ENCODE measurements at places on chromosomes 6 and 20.

DNA sequence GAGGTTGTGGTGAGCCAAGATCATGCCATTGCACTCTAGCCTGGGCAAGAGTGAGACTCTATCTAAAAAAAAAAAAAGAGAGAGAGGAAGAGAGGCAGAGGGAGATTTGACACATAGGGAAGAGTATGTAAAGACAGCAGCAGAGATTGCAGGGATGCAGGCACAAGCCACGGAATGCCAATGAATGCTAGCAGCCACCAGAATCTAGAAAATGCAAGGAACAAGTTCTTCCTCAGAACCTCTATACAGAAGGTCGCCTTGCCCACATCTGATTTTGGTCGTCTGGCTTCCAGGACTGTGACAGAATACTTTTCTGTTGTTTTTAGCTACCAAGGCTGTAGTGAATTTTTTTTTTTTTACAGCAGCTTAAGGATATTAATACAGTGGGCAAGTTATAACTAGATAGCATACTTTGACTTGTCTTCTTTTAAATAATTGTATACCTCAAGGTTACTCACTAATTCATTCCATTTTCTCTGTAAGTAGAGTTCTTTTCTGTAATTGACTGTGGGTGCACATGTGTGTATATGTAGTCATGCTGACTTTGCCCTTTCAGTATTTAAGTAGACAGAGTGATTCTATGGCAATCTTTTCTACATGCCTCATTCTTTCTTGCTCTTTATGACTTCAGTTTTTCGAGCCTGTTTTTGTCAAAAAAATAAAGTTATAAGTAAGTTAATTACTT is 402.2 kb downstream of the GJA1 start:
- H3K27me3 ChIP-seq: no peaks in the 10 kb centered on the region
- H3K36me3 ChIP-seq: no peaks in the 10 kb centered on the region
- no peak overlapping the region for H3K27ac ChIP-seq
- no peak for DNase-seq

DNA sequence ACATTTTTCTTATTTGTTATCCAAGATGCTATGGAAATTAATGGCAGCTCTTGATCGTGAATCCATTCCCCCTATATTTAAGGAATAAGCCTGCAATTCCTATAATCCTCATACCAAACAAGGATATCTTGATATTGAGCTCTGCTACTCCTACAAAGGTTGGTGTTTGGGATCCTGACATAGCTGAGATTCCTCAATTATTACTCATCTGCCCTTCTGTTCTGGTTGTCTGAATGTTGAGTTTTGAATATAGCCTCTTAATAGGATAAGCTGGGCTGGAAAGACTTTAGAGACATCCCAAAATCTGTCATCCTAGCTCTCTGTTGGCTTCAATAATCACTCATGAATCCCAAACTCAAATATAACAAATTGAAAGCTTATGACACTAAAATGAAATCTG is 49.9 kb downstream of the CLIC5 start:
- no peaks in the 10 kb centered on the region for H3K36me3 ChIP-seq
- H3K27me3 ChIP-seq: no peaks in the 10 kb centered on the region
- no peak overlapping the region for H3K27ac ChIP-seq
- DNase-seq: no peak
- H3K4me3 ChIP-seq: no peak overlapping the region
- H3K4me1 ChIP-seq: no peaks in the 10 kb centered on the region

GRCh38 chr6:26349964-26350857 is 14.8 kb upstream of the BTN3A2 start:
- H3K27me3 ChIP-seq: no peaks in the 10 kb centered on the region
- no peaks in the 10 kb centered on the region for H3K4me1 ChIP-seq
- H3K36me3 ChIP-seq: no peaks in the 10 kb centered on the region
- DNase-seq: no peak
- no peak overlapping the region for H3K27ac ChIP-seq

- no peaks in the 10 kb centered on the region for H3K4me1 ChIP-seq
- no peak for DNase-seq
- H3K4me3 ChIP-seq: no peak overlapping the region
- H3K36me3 ChIP-seq: no peaks in the 10 kb centered on the region
- peaks cover 8% of the 10 kb centered on the region for H3K27me3 ChIP-seq
- no peak overlapping the region for H3K27ac ChIP-seq
Measured at GRCh38 chr6:170057034-170057734, 233.7 kb downstream of the DLL1 start.

- no peak overlapping the region for H3K27ac ChIP-seq
- no peaks in the 10 kb centered on the region for H3K36me3 ChIP-seq
- DNase-seq: no peak
Measured at GRCh38 chr6:48826152-48826515, 636.9 kb downstream of the MMUT start.

- no peak overlapping the region for H3K4me3 ChIP-seq
- H3K27ac ChIP-seq: no peak overlapping the region
- no peak for DNase-seq
- H3K4me1 ChIP-seq: no peaks in the 10 kb centered on the region
- no peaks in the 10 kb centered on the region for H3K36me3 ChIP-seq
- peaks cover 4% of the 10 kb centered on the region for H3K27me3 ChIP-seq
Measured at GRCh38 chr6:1762203-1762602, 152.5 kb downstream of the FOXC1 start.

- H3K27ac ChIP-seq: no peak overlapping the region
- no peak for DNase-seq
- H3K4me3 ChIP-seq: no peak overlapping the region
- no peaks in the 10 kb centered on the region for H3K4me1 ChIP-seq
- no peaks in the 10 kb centered on the region for H3K27me3 ChIP-seq
Measured at GRCh38 chr6:53944091-53944490, 149.3 kb downstream of the LRRC1 start.

GRCh38 chr6:33425668-33426577 is 6.1 kb downstream of the SYNGAP1 start:
- peak; percentile 75 for DNase-seq
- H3K36me3 ChIP-seq: no peaks in the 10 kb centered on the region
- H3K4me1 ChIP-seq: peaks cover 60% of the 10 kb centered on the region
- H3K27ac ChIP-seq: peak overlapping the region; percentile 87
- H3K4me3 ChIP-seq: peak overlapping the region; percentile 65

- H3K4me3 ChIP-seq: no peak overlapping the region
- no peak overlapping the region for H3K27ac ChIP-seq
- no peaks in the 10 kb centered on the region for H3K27me3 ChIP-seq
- no peak for DNase-seq
Measured at GRCh38 chr20:44264287-44264686, 17.2 kb downstream of the GDAP1L1 start.

GRCh38 chr20:37504404-37505096 is 16.5 kb upstream of the NNAT start:
- H3K27ac ChIP-seq: no peak overlapping the region
- no peak overlapping the region for H3K4me3 ChIP-seq
- no peak for DNase-seq
- no peaks in the 10 kb centered on the region for H3K36me3 ChIP-seq

GRCh38 chr6:160417146-160417545 is 69.0 kb downstream of the SLC22A3 start:
- no peak for DNase-seq
- no peak overlapping the region for H3K4me3 ChIP-seq
- no peak overlapping the region for H3K27ac ChIP-seq
- H3K36me3 ChIP-seq: no peaks in the 10 kb centered on the region

DNA sequence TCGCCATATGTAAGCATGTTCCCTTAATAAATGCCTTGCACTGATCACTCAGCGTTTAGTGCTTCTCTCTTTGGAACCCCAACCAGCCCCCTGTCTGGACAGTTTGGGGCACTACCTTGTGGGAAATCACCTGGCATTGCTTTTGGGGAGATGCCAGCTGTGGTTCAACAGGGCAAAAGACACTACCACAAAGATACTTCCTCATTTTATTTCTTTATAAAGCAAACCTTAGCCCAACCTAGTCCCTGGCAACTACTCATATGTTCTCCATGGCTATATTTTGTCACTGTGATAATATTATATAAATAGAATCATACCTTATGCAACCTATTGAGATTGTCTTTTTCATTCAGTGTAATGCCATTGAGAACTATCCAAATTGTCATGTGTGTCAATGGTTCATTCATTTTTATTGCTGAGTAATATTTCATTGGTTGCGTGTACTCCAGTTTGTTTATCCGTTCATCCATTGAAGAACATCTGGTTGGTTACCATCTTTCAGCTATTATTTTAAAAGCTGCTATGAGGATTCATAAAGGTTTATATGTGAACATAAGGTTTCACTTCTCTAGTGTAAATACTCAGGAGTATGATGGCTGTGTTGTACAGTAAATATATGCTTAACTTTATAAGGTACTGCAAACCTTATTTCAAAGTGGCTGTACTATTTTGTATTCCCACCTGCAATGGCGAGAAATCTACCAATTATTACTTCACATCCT is 114.8 kb downstream of the MOXD1 start:
- no peak for DNase-seq
- no peaks in the 10 kb centered on the region for H3K27me3 ChIP-seq
- no peaks in the 10 kb centered on the region for H3K4me1 ChIP-seq
- H3K27ac ChIP-seq: no peak overlapping the region

- no peak overlapping the region for H3K27ac ChIP-seq
- no peaks in the 10 kb centered on the region for H3K4me1 ChIP-seq
- H3K27me3 ChIP-seq: no peaks in the 10 kb centered on the region
- no peak overlapping the region for H3K4me3 ChIP-seq
- no peaks in the 10 kb centered on the region for H3K36me3 ChIP-seq
- DNase-seq: no peak
Measured at GRCh38 chr6:118826096-118826495, 67.9 kb upstream of the ASF1A start.

DNA sequence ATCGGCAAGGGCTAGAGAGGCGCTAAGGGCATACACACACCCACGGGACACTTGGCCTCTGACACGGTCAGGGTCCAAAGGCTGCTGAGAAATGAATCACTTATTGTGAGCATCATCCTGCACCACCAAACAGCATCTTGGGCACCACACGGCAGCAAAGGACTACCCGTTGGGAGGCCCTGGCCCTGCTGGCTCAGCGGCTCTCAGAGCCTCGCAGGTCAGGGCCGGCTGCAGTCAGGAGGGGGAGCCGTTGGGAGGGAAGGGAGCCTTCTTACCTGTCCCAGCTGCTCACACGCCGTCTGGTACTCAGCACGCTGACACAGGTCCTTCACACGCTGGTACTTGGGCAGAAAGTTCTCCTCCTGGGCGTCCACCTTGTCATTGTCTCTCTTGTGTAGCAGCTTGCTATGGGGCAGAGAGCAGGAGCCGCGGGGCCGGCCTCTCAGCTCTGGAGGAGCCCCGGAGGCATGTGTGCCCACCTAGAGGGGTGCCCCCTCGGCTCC is 109.0 kb downstream of the SULF2 start:
- H3K27me3 ChIP-seq: no peaks in the 10 kb centered on the region
- no peak overlapping the region for H3K27ac ChIP-seq
- no peak overlapping the region for H3K4me3 ChIP-seq
- H3K4me1 ChIP-seq: no peaks in the 10 kb centered on the region
- no peak for DNase-seq
- no peaks in the 10 kb centered on the region for H3K36me3 ChIP-seq

GRCh38 chr6:163860287-163861081 is 446.0 kb downstream of the QKI start:
- no peak overlapping the region for H3K27ac ChIP-seq
- H3K36me3 ChIP-seq: no peaks in the 10 kb centered on the region
- H3K4me1 ChIP-seq: no peaks in the 10 kb centered on the region
- no peak overlapping the region for H3K4me3 ChIP-seq
- H3K27me3 ChIP-seq: no peaks in the 10 kb centered on the region

- H3K4me1 ChIP-seq: no peaks in the 10 kb centered on the region
- no peaks in the 10 kb centered on the region for H3K27me3 ChIP-seq
- no peak overlapping the region for H3K27ac ChIP-seq
- DNase-seq: no peak
- H3K4me3 ChIP-seq: no peak overlapping the region
- no peaks in the 10 kb centered on the region for H3K36me3 ChIP-seq
Measured at GRCh38 chr6:129701721-129702455, 8.1 kb downstream of the ARHGAP18 start.

GRCh38 chr6:45488889-45489288 is 111.2 kb upstream of the SUPT3H start:
- peaks cover 28% of the 10 kb centered on the region for H3K4me1 ChIP-seq
- no peak overlapping the region for H3K27ac ChIP-seq
- H3K4me3 ChIP-seq: no peak overlapping the region
- no peaks in the 10 kb centered on the region for H3K27me3 ChIP-seq
- DNase-seq: no peak

- H3K36me3 ChIP-seq: no peaks in the 10 kb centered on the region
- no peak overlapping the region for H3K27ac ChIP-seq
- peak; percentile 55 for DNase-seq
- no peaks in the 10 kb centered on the region for H3K4me1 ChIP-seq
- no peak overlapping the region for H3K4me3 ChIP-seq
- H3K27me3 ChIP-seq: no peaks in the 10 kb centered on the region
Measured at GRCh38 chr6:160534050-160534696, 129.9 kb downstream of the LPA start.

- H3K27me3 ChIP-seq: no peaks in the 10 kb centered on the region
- H3K4me1 ChIP-seq: peaks cover 20% of the 10 kb centered on the region
- no peak for DNase-seq
- H3K4me3 ChIP-seq: no peak overlapping the region
Measured at GRCh38 chr20:62381202-62381797, 5.6 kb upstream of the RPS21 start.

- peaks cover 11% of the 10 kb centered on the region for H3K27me3 ChIP-seq
- no peaks in the 10 kb centered on the region for H3K4me1 ChIP-seq
- H3K27ac ChIP-seq: no peak overlapping the region
- no peak overlapping the region for H3K4me3 ChIP-seq
- no peaks in the 10 kb centered on the region for H3K36me3 ChIP-seq
Measured at GRCh38 chr20:48025661-48026060, 240.4 kb upstream of the SULF2 start.

GRCh38 chr6:10416863-10417641 is 2.2 kb upstream of the TFAP2A start:
- DNase-seq: no peak
- H3K27me3 ChIP-seq: peaks cover 37% of the 10 kb centered on the region
- H3K36me3 ChIP-seq: no peaks in the 10 kb centered on the region
- H3K27ac ChIP-seq: no peak overlapping the region
- H3K4me1 ChIP-seq: peaks cover 12% of the 10 kb centered on the region

DNA sequence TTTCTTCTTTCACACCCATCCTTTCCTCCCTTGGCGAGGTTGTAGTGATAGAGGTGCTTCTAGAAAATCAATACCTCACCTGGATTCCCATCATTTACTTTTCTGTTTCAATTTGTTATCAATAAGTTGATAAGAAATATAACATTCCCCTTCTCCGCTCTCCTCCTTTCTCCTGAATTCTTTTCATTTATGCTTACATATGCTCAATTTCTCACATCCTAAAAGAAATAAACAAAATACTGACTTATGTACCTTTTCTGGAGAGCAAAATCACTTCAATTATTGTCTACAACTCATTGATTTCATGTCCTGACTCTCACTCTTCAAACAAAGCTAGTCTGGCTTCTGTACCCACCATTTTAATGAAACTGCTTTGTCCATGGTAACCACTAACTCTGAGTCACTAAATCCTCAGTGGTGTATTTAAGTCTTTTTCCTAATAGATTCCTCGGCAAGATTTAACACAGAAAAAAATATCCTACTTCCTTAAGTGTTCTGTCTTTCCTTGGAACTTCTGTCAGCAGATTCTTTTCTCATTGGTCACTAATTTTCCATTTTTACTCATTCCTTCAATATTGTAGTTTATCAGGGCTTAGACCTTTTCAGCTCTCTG is 289.6 kb downstream of the RFPL4B start:
- H3K27ac ChIP-seq: no peak overlapping the region
- no peaks in the 10 kb centered on the region for H3K4me1 ChIP-seq
- H3K27me3 ChIP-seq: no peaks in the 10 kb centered on the region
- H3K4me3 ChIP-seq: no peak overlapping the region

Data from T-cell (primary cell).